ENCODE measurements at places on chromosomes 7 and 10.

DNA sequence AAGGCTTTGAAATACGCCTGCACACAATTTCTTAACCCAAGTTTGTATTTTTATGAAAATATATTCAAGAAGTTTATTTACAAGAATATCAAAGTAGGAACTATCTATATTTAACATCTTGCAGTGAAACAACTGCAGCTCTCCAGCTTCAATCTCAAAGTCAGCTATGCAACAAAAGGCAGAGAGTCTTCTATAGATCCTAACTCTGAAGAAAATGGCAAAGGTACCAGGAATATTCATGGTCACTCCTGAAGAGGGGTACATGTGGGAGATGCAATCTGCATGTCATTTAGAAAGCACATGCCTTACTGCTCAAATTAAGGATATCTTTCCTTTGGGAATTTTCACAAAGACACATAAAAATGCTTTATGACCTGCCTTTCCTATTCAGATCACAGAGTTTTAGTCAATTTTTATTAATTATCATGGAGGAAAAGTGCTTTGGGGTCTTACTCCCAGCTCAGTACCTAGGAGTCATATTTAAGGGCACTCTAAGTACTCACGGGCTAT lies 1.5 kb downstream of the ANK3 start:
- DNase-seq = no peak

DNA sequence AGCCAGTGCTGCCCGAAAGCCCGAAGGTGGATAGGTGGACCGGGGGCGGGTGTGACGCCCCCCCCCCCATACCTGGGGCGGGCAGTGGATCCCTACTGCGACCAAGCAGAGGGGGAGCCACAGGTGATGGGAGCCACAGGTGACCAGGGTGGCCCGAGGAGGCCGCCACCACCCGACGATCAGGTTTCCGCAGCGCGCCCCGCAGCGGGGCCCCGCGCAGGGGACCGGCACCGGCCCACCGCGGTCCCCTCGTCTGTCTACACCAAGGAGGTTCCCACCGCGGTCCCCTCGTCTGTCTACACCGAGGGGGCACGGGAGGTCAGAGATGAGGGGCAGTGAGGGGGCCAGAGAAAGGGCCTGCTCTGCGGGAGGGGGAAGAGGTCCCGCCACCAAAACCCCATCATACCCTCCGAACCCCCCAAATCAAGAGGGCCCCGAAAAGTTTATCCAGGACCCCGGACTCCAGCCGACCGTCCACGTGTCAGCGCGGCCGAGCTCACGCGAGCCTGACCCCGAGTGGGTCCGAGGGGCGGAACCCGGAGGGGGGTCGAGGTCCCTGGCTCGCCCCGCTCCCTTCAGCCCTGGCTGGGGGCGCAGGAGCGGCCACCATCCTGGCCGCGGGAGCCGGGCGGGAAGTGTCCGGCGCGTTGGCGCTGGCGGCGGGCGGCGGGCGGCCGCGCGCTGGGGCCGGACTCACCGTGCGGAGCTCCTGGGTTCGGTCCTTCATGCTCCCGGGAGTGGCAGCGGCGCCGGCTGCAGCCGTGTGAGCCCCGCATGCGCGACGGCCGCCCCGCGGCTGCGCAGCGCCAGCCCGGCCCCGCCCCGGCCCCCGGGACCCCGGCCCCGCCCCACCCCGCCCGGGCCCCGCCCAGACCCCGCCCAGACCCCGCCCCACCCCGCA lies at the start of gene STX1A:
TSS of gene STX1A (minus strand) at position 765 of the 901 bp plus-strand sequence. CDS start at position 727, 38 bp downstream.
- DNase-seq = no peak

DNA sequence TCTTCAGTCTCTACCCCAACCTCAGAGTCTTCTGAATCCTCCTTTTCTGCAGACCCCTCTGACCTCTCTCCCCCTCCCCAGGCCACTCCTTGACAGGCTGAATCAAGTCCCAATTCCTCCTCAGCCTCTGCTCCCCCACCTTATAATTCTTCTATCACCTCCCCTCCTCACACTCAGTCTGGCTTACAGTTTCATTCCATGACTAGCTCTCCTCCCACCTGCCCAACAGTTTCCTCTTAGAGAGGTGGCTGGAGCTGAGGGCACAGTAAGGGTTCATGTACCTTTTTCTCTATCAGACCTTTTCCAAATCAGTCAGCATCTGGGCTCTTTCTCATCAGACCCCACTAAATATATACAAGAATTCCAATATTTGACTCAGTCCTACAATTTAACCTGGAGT lies 14.6 kb upstream of the LRRC61 start:
- no peak for DNase-seq

DNA sequence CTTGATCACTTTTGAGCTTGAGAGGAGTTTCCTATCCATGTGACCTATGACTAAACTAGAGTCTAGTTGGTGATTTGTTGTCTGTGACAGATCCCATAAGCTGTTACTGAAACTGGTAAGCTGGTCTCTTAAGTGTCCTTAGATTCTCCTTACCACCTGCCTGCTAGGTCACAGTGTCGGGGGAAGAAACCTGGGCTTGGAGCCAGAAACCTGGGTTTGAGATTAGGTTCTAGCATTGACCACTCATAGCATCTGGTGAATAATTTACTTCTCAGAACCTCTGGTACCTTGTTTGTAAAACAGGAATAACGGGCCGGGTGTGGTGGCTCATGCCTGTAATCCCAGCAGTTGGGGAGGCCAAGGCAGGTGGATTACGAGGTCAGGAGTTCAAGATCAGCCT lies 21.8 kb upstream of the ITPRID1 start:
- no peak for DNase-seq

- no peak for DNase-seq
Observed at GRCh38 chr7:103538964-103539709, 93.1 kb upstream of the SLC26A5 start.

DNA sequence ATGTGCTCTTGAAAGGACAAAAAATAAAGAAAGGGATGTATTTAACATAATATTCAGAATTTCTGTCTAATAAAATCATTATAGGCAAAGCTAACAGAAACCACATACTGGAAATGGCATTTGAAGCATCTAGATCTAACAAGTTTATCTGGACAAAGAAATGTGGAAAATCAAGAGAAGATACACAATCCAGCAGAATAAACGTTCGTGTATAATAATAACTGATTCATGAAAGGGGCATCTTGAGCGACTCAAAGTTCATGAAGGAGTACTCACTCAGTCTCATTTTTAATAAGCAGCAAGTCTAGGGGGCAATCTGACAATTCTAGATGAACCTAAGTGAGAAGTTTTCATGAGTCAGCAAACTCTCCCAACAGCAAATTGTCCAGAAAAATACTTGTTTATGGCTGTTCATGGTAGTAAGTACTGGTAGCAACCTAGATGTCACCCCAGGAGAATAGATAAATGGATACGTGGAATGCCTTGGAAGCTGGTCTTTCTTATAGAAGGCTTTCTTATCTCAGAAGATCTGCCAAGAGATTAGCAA lies 541.8 kb downstream of the INHBA start:
- DNase-seq = no peak

DNA sequence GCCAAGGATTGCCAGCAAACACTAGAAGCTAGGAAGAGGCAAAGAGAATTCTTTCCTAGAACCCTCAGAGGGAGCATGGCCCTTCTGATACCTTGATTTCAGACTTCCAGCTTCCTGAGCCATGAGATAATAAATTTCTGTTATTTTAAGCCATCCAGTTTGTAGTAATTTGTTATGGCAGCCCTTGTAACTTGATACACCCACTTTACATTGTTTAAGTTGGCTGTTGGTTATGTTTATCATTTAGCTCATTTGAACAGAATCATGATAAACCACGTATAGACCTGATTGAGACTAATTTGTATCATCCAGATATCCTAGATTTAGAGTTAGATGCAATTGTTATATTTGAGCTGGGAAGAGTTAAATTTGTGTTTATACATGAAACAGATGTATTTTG lies 9.4 kb upstream of the TES start:
- no peak for DNase-seq

GRCh38 chr10:23283680-23284079 lies 60.9 kb downstream of the C10orf67 start:
- no peak for DNase-seq

DNA sequence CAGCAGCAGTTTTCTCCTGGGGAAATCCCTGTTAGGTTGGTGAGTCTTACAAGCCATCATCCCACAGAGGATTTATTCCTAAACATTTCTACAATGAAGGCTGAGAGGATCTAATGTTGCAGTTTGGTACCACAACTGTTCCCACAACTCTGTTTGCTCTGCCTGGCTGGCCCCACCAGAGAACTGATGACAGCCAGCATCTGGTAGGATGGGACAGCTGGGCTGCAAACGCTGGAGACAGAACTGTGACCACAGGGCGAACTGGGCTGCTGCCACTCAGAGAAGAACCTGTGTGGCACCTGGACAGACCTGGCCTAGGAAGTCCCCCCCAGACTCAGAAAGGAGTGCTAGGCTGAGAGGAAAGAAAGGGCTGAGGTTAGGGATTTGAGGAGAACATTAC lies 94.8 kb downstream of the CALN1 start:
- DNase-seq = no peak

GRCh38 chr7:69599286-69599954 lies 1.1 kb downstream of the AUTS2 start:
- no peak for DNase-seq

GRCh38 chr7:23277359-23277989 lies 21.7 kb upstream of the MALSU1 start:
- peak; percentile 42 for DNase-seq

DNA sequence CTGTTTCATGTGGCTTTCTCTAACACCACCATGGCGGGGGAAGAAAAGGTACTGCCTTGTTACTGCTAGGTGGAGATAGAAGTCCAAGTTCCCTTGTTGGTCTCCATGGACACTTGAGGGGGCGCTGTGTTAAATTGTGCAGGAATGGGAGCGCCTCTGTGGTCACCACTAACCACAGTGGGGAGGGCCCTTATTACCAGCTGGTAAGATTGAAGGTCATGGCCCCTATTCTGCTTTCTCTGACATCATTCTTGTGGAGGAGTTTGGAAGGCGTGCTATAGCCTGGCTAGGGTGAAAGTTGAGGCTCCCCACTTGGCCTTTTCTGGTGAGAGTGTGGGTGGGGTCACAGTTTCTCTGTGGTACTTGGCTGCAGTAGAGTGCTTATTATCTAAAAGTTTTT lies 14.9 kb upstream of the MXI1 start:
- DNase-seq = no peak

DNA sequence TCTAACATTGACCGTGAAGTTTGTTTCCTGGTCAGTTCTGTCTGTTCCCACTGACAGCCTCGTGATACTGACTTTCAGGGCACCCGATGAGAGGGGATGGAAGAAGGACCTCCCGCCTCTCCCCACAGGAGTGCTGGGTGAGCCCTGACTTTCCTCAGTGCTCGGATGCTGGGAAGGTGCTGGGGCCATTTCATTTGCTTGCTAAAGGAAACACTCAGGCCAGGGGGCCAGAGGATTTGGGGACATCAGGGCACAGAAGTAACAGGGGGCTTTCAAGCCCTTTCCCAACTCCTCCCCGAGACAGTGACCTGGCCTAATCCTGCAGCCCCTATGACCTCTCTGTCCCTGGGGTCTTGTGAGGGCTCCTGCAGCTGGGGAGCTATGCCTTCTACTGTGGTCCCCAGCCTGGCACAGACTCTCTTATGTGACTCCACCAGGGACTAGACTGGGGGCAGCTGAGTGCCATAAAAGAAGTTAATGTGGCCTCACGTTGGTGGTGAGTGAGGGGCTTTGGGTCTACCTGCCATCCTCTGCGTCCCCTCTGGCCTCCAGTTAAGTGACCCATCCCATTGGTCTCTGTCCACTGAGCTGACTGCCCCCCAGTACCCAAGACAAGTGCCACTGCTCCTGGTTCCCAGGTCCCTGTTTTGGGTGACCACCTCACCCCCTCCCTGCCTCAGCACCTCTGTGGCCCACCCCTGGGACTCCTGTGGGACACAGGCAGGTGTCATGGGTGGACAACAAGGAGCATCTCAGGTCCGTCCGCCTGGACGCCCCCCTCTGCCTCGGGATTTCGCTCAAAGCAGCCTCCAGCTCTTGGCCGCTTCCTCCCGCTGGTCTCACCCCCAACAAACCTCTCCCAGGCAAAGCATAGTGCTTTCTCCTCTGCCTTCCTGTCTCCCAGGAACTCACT lies 33.4 kb upstream of the HSPA12A start:
- no peak for DNase-seq

DNA sequence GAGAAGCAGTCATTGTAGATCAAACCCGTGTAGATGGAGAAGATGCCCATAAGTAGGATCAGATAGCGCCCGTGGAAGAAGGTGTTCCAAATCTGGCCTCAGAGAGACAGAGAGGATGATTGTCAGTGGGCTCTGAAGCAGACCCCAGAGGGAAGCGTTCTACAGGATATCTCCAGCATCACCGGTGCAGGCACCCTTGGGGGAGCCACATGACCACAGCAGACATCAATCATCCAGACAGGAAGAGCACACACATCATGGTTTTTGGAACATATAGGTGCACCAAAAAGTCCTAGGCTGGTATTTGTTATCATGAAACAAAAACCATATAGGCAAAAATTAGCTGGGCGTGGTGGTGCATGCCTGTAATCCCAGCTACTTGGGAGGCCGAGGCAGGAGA lies 44.0 kb upstream of the SVOPL start:
- DNase-seq = no peak

GRCh38 chr7:142436601-142437000 lies 178.7 kb upstream of the PRSS58 start:
- DNase-seq = no peak

- no peak for DNase-seq
Observed at GRCh38 chr10:100155936-100156335, 29.9 kb downstream of the ERLIN1 start.

DNA sequence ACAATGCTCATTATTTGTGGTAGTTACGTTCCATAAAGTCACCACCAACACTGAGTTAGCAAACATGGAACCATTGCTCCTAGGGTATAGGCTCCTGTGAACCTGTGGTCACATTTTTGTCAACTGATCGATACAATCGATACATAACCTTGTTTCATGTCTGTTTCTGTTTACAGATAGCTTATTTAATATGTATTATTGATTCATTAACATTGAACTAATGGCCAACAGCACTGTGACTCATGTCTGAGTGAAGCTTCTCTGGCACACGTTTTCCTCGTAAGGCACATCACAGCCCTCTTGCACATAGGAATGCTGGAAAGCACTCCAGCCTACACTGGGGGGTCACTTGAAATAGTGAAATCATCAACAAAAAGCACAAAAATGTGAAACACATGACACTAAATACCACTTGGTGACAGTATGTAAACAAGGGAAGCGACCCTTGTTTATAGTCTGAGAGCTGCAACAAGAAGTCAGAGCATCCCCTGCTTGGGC lies 27.0 kb downstream of the GHRHR start:
- DNase-seq = no peak

DNA sequence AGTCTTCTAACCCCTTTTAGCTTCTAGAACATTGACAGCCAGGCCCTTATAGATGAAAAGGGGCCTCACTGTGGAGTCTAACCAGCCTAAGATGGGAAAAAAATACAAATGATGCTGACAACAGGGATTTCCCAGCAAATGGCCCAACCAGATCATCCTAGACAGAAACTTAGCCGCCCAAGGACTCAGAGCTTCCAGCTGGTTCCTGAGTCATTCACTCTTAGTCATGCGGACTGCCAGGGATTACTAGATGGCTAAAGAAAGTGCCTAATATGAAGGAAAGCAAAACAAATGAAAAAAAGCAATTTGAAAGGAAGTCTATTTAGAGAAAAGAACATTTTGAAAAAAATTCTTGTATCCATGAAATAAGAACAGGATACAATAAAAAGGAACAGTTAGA lies 23.7 kb downstream of the TSPAN14 start:
- DNase-seq = no peak

GRCh38 chr7:125618516-125618915 lies 688.9 kb upstream of the POT1 start:
- DNase-seq = no peak

- no peak for DNase-seq
Observed at GRCh38 chr10:43125274-43125845, 12.9 kb upstream of the CSGALNACT2 start.

- DNase-seq = no peak
Observed at GRCh38 chr10:126380352-126381076, 7.8 kb downstream of the ADAM12 start.
